ENCODE measurements at places on chromosomes 1 and 21.

- no peak for DNase-seq
Measured at GRCh38 chr1:150028322-150028721, 17.8 kb upstream of the OTUD7B start.

GRCh38 chr1:247070645-247071044, 8.0 kb downstream of the ZNF670 start:
- DNase-seq = no peak

GRCh38 chr1:30947212-30947611, 38.7 kb upstream of the SDC3 start:
- no peak for DNase-seq

DNA sequence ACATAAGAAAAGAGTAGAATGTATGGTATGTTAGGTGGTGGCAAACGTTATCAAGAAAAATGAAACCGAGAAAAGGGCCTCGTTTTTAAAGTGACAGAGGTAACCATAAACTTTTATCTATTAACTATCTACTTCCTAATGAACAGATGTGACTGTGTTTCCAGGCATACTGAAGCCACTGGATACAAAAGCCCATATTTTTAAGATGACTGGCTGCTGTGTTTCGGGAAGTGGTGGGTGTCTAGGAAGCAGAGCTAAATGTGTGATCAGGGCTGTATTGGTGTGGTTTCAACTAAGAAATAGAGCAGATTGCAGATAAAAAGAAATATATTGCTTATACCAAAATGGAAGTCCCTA, 71.8 kb downstream of the CHRM3 start:
- DNase-seq = no peak

DNA sequence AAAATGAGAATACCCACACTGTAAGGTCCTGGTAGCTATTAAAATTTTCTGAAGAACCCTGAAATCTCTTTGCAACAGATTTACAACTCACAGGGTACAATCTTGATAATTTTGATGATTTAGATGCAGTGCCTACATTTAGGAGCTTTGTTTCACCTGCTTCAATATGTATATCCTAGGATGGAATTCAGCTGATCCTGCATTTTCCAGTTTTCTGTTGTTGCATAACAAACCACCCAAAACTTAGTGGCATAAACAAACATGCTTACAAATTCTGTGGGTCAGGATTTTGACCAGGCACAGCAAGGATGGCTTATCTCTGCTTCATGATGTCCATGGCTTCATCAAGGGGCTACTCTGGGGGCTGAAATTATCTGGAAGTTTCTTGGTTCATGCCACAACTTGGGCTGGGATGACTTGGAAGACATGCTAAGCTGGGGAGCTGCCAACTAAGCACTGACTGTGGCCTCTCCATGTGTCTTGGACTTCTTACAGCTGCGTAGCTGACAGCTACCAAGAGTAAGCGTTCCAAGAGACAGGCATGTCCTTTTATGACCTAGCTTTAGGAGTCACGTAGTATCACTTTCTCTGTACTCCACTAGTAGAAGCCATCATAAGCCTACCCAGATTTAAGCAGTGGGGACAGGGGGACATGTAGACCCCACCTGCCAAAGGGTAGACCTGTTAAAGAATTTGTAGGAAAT, 108.5 kb downstream of the CACHD1 start:
- no peak for DNase-seq

DNA sequence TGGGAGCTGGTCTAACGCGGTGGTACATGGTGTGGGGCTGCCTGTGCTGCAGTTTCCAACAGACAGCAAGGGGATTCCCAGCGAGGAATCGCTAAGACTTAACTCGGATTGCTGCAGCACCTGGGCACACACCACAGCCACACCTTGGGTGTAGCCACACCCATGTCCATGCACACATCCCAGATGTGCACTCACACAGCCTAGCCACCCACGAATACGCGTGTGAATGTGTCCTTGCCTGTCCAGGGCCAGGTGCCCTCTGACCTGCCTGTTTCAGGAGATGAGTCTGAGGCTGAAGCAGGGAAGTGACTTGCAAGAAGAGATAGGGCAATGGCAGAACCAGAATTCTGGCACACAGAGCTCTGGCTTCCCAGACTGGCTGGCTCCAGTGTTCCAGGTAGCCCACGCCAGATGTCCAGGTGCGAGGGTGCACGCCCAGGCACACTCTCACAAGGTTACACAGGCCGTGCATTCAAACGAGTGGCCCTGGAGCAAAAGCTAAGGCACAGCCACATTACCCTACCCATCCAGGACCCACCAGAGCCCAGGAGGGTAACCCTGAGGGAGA, 272.7 kb downstream of the TRABD2B start:
- no peak for DNase-seq

DNA sequence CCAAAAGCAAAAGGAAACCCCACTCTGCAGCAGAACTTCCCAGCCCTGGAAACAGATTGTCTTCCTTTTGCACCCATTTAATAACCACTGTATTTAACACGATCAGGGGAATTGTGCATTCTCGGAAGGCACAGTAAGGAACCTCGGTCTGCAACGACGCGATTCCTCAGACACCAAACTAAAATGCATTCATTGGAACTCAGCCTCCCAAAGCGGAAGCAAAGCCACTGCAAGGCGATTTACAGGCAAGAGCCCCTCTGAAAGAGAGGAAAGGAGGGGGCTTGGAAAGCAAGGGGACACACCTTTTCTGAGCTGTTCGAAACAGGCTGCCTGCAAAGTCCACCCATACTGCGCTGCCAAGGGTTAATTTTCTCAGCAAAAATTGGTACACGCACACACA, 297.7 kb downstream of the OMA1 start:
- no peak for DNase-seq

DNA sequence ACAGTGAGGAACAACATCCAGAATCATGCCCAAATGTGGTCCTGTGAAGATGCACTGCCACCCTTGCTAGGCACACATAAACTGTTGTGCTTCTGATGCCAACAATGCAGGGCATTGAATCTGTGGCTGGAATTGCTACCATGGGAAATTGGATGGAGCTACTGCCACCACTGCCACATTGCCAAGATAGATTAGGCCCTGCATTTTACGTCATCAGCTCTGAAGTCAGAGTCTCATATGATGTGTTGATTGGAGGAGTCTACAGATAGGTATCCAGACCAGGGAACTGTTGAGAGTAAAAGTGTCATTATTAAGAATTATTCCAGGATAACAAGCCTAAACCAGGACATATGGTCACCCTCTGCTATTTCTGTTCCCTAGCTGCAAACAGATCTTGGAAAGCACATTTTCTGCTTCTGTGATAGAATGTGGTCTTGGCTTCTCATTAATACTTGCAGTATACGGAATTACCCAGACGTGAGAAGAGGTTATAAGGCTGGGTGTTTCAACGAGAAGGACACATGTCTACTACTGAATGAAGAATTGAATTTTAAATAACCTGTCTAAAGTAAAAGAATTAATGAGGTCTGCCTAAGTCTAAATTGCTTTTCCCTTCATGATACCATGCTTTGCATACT, 106.6 kb downstream of the TNNI3K start:
- no peak for DNase-seq

- DNase-seq = no peak
Measured at GRCh38 chr1:244954359-244954758, 90.0 kb upstream of the HNRNPU start.

GRCh38 chr1:198167436-198167934, 10.7 kb downstream of the NEK7 start:
- DNase-seq = no peak

DNA sequence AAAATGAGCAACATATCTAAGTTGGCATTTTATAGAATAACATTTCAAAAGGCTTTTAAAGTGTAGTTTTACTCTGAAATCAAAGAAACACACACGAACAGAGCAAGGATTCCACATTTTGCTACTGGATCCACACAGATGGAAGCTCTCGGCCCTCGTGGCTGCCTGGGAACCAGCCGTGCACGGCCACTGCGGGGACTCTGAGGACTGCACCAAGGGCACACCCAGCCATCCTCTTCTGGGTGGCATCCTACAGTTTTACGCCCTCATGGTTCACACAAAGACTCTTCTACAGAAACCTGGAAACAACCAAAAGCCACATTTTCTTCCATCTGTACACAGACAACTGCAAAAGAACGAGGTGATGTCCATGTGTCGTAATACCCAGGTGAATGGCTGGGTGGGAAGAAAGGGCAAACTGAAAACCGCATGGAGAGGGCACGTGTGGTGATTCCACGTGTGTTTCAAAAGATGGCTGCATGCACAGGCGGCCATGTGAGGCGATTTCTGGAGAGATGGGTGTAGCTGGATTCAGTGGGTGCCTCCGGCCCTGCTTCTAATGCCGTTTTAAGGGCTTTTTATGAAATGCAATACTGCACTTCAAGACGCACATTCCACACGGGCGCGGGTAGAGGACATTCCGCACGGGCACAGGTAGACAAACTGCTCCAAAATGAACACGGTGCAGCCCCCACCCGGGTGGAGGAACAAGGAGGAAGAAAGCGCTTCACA, 8.1 kb downstream of the POFUT2 start:
- no peak for DNase-seq

DNA sequence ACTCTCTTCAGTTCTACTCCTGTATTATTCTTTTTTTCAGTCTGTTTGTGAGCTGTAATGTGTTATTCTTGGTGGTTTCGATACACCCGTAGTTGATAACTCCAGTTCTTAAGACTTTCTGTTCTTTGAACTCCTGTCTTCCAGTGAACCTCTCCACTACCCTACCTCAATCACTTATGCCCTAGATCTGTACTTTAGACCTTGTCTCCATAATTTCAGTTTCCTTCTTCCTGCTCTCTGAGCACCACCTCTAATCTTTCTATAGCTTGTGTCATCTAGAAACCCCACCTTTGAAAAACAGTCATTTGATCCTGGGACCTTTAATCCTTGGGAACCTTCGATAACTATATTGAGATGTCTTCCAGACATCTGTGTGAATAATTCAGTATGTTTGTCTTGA, 159.3 kb downstream of the PIK3R3 start:
- DNase-seq = no peak
